ENCODE measurements at places on chromosomes 3 and 15.

DNA sequence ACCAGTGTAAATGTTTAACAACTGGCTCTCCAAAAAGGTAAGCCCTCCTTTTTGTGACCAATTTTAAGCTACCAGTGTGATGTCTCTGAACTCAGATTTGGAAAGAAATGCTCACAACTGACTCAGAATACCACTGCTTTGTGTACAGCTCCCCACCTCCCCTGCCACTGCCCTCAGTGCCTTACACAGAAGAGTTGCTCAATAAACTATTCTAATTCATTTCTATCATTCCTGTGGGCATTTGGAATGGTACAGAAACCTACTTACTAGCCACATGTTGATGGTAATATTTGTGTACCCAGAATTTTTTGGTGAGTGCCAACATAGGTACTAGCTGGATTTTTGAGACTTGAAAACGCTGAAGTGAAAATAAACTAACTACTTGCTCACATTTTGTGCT lies 16.0 kb downstream of the LRRN1 start:
- no peak for DNase-seq

GRCh38 chr3:88408935-88409334 lies 259.2 kb downstream of the C3orf38 start:
- DNase-seq = no peak

GRCh38 chr3:64995857-64996551 lies 308.2 kb upstream of the ADAMTS9 start:
- DNase-seq = no peak

DNA sequence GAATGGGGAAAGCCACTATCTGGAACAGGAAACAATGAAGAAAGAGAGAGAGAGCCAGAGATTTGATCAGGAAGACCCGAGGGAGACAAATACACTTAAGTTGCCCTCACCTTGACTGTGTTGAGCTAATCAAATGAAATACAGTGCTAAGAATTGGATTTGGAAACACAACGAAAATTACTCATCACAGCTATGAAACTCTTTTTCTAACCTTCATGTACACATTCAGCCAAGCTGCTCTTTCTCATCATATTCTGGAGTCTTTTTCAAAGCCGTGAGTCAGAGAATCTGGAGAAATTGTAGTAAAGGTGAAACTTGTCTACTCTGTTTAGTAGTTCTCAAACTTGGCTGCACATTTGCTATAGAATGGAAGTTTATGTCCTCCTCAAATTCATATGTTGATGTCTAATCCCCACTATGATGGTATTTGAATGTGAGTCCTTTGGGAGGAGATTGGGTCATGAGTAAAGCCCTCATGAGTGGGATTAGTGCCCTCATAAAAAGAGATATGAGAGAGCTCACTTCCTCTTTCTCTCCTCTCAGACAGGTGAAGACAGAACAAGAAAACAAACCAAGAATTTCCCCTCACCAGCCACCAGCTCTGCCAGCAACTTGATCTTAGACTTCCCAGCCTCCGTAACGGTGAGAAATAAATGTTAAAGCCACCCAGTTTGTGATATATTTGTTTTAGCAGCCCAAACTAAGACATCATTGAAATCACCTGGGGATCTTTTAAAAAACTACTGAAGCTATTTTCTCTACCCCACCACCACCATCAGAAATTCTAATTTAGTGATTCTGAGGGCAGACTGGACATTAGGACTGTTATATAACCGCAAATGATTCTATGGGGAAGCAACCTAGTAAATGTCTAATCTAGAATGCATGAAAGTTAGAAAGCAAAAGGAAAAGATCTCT lies 143.6 kb upstream of the GRM7 start:
- no peak for DNase-seq

GRCh38 chr3:130906374-130906995 lies 12.6 kb downstream of the ATP2C1 start:
- DNase-seq = no peak

- DNase-seq = no peak
These were observed 59.4 kb upstream of the ATP2C1 start for GRCh38 chr3:130834476-130834875.

- DNase-seq = no peak
These were observed 142.7 kb upstream of the TMCO5A start for GRCh38 chr15:37791693-37792092.

Data from AG04449 (cell line).